ENCODE measurements at places on chromosomes 11 and 22. TPM values are rescaled to one million over a fixed set of nuclear protein-coding genes. Genes with fewer than 3 reads are reported as not detected.

The FLRT1 gene
- total RNA-seq, result 1.2 TPM

- DNase-seq, result no peak
Measured at GRCh38 chr11:70116386-70117065, 38.4 kb downstream of the ANO1 start.

DNA sequence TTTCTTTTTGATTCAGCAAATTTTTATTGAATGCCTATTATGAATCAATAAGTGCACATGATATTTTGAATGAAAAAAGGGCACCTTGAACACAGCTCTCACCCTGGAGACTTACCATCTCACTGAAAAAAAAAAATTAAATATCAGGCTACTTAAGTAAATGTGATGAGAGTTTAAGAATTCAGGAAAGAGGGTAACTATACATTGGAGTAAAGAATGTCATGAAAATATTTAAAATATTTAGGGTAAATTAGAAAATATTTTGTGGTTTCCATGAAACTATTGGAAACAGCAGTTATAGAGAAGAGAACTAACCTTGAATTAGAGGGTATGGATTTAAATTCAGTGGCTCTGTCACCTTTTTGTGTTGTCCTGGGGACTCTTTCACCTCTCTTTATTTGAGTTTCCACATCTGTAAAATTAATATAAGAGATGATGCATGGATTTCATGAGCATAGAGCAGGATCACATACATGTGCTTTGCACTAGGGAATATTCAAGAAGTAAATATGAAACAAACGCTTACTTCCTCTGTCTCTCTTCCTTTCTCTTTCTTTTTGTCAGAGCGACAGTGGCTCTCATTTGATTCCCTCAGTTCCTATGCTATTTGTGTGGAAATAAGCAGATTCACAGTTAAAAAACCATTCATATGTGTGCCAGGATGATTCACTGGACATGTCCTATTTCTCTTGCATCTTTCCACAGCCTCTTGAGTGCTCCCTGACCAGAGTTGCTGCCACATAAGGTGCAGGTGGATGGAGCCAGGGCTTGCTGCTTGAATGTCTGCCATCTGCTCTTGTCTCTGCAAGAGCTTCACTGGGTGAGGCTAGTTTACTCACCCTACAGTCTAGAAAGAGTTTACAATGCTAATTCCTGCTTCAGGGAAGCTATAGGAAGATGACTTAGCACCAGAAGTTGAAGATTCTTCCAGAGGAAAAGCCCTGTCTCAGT lies 533.1 kb downstream of the ETS1 start:
- DNase-seq, result no peak

DNA sequence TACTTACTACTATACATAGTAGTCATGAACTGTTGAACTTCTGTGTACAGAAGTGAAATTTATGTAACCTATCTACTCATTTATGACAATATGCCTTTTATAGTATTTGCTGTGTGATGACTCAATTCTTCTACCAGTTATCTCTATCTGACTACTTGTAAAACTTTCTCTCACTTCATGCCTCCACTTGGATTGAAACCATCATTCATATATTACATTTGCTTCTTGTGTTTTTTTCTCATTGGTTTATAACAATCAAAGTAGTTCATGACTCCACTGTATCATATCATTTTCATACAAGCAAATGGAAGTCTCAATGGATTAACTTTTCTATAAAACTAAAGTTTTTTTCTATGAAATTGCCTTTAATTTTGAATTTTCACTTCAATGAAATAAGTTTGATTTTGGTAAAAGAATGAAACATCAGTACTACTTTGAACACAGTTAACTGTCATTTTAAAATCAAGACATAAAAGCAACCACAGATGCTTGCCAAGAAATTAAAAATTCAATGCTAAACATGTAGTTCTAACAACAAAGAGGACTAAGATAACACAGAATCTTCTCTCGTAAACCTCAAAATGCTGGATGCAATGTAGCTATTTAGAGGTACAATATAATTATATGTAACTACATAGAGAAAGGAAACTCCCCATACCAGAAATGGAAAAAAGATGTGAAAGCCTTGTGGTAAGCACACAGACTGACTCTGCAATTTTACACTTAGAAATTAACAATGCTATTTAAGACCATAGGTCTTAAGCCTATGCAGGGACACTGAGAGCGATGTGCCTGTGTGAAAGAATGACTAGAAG lies 27.6 kb upstream of the EXPH5 start:
- no peak for DNase-seq

GRCh38 chr22:20980938-20981722 lies 967 bp upstream of the LZTR1 start:
- no peak for DNase-seq

DNA sequence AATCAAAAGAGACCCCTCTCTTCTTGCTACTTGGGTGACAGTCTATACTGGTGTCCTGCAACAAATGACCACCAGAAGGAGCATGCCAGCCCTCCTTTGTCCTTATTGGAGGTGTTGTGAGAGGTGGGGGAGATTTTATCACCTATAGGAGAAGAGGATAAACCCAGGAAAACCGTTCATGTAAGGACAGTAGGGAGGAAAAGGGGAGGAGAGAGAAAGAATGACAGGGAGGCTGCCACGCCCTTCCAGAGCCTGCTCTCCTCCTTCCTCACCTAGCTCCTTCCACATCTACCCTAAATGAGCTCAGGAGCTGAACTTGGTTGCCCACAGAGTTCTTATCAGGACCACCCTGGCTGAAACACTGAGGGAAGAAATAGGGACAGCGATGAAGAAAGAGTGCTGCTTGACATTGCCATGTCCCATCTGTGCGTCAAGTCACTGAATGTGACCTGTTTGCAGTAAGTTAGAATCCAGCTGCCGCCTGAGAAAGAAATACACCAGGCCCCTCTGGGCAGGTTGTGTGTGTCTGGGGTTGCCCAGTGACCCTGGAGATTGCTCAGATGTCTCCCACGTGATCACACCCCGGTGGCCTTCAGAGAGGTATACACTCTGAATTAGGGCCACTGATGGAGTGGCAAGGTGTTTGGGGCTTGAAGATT lies 40.4 kb upstream of the ETS1 start:
- DNase-seq, result no peak

- DNase-seq, result peak; percentile 86
Measured at GRCh38 chr22:46731246-46732040, 6.6 kb downstream of the CERK start.

- no peak for DNase-seq
Measured at GRCh38 chr11:112801025-112801816, 160.0 kb upstream of the NCAM1 start.

DNA sequence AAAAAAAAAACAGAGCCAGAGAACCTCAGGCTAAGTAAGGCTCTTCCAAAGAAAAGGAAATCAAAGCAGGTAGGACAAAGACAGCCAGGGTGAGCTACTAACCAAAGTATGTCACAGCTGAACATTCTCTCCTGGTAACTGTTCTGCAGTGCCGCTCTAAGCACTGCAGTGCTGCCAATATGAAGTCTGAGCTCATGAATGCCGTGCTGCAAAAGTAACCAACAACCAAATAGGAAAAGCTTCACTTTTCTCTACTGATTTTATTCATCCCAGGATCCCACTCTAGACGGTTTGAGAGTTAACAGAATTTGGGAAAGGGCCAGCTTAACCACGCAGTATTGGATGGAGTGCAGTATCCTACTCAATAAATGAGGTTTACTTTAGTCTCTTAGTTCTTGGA lies 3.5 kb downstream of the SIK3 start:
- DNase-seq, result no peak

DNA sequence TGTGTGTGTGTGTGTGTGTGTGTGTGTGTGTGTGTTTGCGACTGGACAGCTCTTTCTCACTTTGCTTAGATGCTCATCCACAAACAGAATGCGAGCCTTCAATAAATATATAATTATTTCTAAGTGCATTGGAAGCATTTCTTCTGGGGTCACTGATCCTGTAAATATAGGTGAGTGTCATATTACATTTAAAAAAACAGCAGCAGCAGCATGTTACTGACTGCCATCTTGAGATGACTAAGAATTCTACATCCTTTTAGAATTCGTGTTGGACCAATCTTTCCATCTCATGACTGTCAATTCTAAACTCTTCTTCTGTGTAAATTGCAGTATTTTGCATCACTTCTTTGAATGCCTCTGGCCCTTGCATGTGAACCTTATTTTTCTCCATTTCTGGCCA lies 238.0 kb upstream of the DDI1 start:
- no peak for DNase-seq

GRCh38 chr11:104404231-104405175 lies 240.6 kb upstream of the PDGFD start:
- DNase-seq, result no peak

GRCh38 chr11:101717619-101718018 lies 133.8 kb upstream of the TRPC6 start:
- no peak for DNase-seq

GRCh38 chr11:61007383-61007955 lies 36.0 kb downstream of the CD6 start:
- DNase-seq, result no peak

The NLRP14 gene
- total RNA-seq, result 0.14 TPM

DNA sequence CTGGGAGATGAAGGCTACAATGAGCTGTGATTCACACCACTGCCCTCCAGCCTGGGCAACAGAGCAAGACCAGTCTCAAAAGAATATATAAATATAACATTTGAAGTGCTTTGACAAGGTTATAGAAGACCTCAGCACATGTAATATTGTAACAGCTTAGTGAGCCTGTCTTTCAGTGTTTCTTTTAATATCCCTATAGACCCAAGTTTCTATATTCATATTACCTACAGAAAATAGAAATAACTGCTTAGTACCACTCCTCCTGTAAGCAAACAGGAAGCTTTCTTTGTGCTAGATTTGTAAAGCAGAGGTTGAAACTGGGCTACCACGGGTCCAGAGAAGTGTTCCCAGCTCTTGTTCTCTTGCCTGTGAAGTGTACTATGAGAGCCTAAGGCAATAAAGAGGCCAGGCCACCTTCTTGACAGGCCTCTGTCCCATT lies 68.2 kb downstream of the PPP2R1B start:
- no peak for DNase-seq

The PARVB gene
- total RNA-seq, result 7.8 TPM

DNA sequence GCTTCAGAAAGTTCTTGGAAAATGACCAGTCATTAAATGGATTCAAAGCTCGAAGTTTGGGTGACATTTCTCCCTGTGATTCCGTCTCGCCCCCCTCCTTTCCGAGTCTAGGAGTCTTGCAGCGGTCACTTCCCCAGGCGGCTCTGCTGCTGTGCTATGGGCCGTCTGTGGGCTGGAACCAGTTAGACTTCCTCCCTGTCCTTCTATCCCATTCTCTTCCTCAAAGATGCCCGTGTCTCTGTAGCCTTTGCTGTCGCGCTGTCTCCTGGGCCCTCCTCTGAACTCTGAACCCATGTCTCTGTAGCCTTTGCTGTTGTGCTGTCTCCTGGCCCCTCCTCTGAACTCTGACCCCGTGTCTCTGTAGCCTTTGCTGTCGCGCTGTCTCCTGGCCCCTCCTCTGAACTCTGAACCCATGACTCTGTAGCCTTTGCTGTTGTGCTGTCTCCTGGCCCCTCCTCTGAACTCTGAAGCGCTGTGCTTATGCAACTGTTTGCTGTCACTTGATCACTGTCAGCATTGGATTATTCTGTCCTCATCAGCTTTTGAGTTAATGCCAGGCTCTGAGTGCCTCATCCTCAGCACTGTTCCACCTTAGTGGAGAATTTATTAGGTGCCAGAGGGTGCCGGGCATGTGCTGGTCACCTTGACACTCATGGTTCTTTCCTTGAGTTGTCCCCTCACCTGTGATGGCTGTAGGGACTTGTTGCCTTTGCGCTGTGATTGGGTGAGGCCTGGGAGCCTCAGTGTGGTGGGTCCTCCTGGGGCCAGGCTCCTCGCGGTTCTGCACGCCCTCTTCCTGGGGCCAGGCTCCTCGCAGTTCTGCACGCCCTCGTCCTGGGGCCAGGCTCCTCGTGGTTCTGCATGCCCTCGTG lies 173.3 kb downstream of the TBC1D22A start:
- peak; percentile 71 for DNase-seq

DNA sequence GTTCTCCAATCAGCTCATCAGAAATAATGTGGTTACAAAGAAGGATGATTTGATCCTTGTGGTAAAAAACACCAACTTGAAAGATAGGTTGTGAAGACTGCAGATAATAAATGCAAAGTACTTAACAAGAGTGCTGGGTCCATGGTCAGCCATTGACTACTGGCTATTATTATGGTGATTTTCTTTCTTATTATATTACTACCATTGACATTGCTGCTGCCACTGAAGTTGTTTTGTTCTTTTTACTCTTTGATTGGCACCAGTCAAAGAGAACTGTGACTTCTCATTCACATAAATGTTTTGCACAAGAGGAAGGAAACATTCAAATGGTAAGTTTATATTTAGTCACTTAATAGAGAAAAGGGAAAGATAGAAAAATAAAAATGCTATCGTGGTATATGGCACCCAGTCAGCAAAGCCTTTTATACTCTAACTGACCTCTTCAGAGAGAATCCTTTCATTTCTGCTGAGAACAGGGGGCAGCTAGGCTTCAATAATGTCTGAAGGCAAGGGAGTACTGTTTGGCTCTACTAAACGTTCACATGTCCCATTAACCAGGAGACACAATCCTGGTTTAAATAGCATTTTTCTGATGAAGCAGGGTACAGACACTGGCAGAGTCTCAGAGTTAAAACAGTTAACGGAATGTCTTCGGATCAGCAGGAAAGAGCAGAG lies 64.8 kb downstream of the LRRC4C start:
- DNase-seq, result no peak

DNA sequence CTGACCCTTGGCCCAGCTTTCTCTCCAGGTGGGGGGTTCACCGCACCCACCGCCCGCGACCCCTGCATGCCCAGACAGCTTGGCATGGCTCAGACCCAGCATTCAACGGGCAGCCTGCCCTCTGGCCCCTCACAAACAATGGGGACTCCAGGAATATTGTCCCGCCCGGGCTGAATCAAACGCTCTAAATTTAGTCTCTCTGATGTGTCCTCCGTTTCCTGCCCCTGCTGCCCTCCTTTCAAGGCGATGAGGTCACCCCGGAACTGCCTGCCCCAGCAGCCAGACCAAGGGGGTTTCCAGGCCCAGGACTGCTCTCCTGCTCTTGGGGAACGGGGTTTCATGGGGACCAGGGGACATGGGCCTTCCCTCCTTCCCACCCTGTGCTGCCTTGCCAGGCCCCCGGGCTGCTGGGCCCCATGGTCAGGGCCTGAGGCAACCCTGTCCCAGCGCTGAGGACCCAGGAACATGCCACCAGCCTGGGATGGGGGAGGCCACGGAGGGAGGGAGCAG lies 10.1 kb upstream of the PDGFB start:
- DNase-seq, result no peak

The OR52H1 gene
- total RNA-seq, result 0.25 TPM

DNA sequence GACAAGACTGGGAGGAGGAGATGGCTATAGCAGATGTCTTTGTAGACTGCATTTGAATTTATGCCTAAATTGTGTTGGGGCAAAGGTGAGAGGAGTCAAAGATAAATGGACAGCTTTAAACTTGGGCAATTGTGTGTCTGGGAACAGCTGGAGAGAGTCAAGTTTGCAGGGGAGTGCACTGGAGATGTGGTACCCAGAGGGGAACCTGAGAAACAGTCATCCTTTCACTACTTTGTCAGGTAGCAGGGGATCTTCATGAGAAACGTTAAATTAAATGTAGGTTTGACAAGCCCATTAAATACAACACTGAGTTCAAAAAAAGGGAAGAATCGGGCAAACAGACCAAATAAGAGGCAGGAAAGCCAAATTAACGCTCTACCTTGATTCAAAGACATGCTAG lies 277.7 kb downstream of the OPCML start:
- DNase-seq, result no peak

All from left colon (tissue), 2 donors.